ENCODE measurements at places on chromosomes 6 and 20.

DNA sequence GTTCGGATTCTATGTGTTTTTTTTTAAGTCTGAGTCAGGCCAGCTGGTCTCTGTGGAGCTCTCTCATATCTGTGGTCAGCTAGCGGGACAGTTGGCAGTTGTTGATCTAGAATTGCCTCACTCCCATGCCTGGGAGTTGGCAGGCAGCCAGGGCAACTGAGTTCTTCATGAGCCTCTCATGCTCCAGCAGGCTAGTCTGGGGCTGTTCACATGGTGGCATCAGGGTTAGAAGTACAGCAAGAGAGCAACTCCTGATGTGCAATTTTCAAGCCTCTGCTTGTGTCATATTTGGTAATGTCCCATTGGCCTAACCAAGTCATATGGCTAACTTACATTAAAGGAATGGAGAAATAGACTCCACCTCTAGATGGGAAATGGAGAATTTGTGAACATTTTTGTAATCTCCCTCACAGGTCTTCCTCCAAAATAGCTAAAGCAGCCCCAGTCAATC is 6.7 kb upstream of the IFT52 start:
- DNase-seq, result no peak

DNA sequence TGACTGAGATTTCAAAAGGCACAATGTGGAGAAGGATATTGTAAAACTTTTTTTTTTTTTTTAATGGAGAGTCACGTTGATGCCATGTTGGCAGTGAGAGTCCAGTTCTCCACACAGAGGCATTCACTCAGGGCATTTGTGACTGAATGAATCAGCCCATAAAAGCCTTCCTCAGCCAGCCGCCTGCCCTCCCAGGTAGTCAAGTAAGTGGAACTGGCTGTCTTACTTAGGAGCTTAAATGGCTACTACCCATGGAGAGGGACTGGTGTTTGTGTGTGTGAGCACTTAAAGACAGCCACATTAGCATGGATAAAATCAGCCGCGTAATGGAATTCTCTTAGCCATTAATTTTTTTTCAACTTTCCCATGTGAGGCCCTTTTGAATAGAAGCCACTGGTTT is 12.6 kb downstream of the AAR2 start:
- no peak for DNase-seq

DNA sequence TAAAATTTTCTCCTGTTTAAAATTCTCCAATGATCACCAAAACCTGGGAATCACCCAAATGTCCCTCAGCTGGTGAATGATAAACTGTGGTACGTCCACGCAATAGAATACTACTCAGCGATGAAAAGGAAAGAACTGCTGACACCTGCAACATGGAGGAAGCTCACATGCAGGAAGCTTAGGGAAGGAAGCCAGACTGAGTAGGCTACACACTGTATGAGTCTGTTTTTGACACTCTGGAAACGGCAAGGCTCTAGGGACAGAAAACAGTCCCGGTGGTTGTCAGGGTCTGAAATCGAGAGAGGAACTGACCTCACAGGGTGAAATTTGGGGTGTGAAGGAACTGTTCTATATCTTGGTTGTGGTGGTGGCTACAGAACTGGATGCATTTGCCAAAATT is 25.2 kb upstream of the TLDC2 start:
- DNase-seq, result no peak

- DNase-seq, result no peak
These were observed 159.5 kb upstream of the MAFB start for GRCh38 chr20:40848526-40848925.

GRCh38 chr6:151807513-151808370 is at the start of gene ESR1:
ESR1 (plus strand) TSS chr6:151807682; CDS start chr6:151807913, 231 bp downstream.
- no peak for DNase-seq

DNA sequence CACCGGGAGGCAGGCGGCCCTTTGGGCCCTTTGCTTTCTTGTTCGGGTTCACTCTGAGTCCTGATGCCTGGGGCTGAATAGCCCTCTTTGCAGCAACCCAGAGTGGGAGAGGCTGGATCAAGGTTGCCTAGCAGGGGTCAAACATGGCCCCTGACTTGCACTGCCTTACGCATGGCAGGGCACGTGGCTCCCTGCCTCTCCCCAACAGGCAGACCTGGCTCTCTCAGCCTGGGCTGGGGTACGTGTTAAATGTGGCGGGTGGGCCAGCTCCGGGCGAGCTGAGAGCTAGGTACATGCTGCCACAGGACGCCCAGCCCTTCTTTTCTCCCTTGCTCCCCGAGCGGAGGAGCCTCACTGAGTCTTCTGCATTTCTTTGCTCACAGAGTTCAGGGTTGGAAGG is 7.3 kb downstream of the C6orf132 start:
- DNase-seq, result no peak

- DNase-seq, result no peak
These were observed 15.7 kb downstream of the SASH1 start for GRCh38 chr6:148358196-148358785.

- DNase-seq, result no peak
These were observed 30.7 kb downstream of the ASIP start for GRCh38 chr20:34271956-34272355.

- no peak for DNase-seq
These were observed 45.8 kb downstream of the FOXP4 start for GRCh38 chr6:41591859-41592502.

- no peak for DNase-seq
These were observed 23.7 kb upstream of the ADGRF4 start for GRCh38 chr6:47674673-47675072.

GRCh38 chr6:33990061-33990541 is 155.8 kb downstream of the GRM4 start:
- no peak for DNase-seq

- DNase-seq, result no peak
These were observed 20.6 kb upstream of the ARHGAP18 start for GRCh38 chr6:129730477-129731165.

DNA sequence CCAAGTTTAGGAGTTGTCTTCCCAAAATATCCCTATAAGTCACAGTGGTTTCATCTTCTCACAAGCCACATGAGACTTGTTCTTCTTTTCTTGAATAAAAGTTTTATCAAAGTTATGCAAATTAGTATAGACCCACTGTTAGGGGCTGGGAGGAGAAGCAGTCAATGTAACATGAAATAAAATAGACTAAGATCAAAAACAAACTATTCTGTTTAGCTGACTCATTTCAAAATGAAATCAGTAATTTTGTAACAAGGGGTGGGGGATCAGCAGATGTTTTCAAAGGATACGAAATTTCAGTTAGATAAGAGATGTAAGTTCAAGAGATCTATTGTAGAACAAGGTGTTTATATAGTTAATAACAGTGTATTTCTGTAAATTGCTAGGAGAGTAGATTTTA is 339.6 kb upstream of the PRDM1 start:
- no peak for DNase-seq

DNA sequence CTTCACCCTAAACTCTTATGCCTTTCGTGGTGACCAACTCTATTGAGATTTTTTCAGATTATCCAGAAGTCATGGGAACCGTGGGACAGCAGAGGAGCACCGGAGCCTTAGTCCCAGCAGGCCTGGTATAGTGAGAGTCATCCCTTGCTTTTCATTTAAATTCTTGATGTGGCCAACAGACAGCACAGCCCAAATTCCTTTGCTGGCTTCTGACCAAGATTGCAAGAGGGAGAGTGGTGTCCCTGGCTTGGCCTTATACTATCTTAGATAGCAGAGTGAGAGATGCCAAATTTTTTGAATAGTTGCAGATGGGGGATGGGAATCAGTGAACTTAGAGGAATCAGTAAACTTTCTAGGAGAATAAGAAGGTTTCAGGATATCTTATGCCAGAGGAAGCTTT is 7.8 kb downstream of the STX11 start:
- no peak for DNase-seq

DNA sequence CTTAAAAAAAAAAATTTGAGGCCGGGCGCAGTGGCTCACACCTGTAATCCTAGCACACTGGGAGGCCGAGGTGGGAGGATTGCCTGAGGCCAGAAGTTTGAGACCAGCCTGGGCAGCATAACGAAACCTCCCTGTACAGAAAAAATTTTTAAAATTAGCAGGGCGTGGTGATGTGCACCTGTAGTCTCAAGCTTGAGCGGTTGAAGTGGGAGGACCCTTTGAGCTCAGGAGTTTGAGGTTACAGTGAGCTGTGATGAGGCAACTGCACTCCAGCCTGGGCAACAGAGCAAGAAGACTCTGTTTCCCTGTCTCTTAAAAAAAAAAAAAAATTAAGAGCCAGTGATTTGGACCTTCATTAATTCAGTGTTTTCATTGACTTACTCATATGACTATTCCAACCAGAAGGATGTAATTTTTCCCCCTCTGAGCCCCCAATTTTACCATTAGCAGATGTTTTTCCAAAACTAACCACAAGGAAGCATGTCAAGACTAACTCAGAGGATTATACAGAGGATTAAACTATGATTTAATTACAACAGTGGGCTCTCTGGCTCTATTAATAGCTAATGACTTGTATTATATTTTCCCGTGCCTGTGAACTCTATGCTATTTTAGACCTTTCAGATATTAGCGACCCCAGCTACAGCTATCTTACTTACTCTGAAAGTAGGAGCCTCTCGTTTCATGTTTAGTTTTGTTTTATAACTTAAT is 75.1 kb downstream of the ARID1B start:
- no peak for DNase-seq

GRCh38 chr6:80942911-80943310 is 809.6 kb downstream of the TENT5A start:
- DNase-seq, result no peak

DNA sequence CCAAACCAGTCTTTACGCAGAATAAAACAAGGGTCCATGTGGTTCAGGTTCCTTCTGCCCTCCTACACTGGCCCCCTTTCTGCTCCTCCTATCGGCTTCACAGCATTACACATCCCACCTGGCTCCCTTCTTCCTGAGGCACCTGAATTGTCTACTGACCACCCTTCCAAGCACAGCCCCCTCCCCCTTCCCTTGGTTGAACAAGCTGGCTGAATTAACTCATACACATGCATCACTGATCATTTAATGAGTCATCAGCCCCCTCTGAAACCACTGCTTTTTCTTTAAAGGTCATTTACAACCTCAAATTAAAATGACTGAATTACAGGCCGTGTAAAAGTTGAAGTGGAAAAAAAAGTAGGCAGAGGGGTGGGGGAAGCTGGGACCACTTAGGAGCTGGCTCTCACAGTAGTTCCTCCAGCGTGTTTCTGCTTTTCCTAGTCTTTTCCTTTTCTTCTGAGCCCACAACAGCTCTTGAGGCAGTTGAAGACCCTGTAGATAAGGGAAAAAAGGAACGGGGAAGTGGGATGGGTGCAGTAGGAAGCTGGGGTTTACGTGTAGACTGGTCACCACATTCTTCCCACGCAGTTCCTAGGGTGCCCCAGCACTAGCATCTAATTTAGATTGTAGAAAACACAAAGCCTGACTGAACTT is 67.6 kb downstream of the FYN start:
- no peak for DNase-seq

DNA sequence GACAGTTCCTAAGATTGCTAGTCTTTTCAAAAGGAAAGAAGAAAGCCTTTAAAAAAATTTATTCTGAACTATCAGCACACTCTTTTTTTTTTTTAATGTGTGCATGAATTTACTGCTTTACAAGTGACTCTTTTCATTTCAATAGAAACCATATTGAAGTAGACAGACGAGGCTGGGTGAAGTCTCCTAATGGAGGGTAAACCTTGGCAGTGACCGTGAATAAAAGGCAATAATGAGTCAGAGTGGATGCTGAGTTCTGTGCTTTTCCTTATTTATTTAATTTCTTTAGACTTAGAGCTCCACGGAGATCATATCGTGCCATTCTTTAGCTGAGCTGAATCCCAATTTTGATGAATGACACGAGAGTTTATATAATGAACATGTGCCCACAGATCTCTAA is 196.9 kb downstream of the PRL start:
- DNase-seq, result no peak

DNA sequence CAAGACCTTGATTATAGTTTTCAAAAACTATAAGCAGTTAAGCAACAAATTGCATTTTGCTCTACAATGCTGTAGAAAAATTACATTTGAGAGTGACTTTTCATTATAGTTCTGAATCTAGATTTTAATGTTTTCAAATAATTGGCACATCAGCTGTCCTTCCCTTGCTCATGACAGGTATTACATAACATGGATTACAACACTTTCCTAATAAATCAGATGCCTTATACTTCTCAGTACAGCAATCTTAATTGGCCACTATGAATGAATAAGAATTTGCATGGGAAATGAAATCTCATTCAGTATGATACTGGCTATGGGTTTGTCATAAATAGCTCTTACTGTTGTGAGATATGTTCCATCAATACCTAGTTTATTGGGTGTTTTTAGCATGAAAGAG is 29.9 kb downstream of the HSF2 start:
- no peak for DNase-seq

DNA sequence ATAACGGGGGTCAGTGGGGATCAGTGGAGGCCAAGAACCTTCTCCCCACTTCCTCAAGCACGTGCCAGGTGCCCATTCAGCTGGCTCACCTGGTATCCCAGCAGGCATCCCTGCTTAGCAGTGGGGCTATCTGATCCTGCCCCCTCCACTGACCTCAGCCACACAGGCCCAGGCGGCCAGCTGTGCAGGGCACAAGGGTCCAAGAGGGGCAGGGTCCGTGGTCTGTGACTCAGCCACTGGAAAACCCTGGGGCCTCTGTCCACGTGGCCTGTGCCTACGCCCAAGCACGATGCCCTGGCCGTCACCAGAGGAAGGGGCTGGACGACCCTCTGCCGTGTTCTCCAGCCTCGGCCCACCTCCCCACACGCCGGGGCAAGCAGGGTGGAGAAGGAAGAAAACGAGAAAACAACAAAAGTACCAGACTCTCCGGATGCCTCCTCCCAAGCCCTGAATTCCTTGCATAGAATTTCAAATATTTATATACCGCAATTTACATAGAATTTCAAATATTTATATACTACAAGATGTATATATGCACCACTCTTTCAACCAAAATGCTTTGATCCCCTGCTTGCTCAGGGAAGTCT is 12.1 kb downstream of the PXDC1 start:
- no peak for DNase-seq

GRCh38 chr6:102766963-102767362 is 1373.5 kb downstream of the GRIK2 start:
- DNase-seq, result no peak

GRCh38 chr6:150907383-150907782 is 41.9 kb downstream of the MTHFD1L start:
- no peak for DNase-seq

- no peak for DNase-seq
These were observed 3.6 kb downstream of the MAP3K7 start for GRCh38 chr6:90583179-90583835.

GRCh38 chr6:20661721-20662120 is 127.5 kb downstream of the CDKAL1 start:
- no peak for DNase-seq

DNA sequence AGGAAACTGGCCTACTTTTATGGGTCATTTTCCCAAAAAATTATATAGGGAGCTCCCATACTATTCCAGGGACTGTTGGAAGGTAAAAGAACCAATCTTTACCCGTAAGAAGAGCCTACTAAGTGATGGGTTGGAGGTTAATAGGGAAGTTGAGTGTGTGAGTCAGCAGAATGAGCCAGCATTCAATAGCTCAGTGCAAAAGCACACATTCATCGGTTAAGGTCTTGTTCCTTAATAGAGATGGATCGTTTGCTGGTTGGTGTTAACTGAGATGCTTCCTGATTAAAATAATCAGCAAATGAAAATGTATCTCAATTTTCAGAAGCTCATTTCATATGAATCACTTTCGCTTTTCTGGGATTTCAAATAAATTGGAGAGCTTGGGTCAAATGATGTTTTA is 115.3 kb upstream of the MRPS10 start:
- DNase-seq, result no peak

All from cortex of kidney (tissue), 1 donor.